Stimulated activated memory B cell treated with anti-CD40 and anti-IgM and Interleukin-4, amounts not matched to agents 10 μg/mL and 1 μg/mL and 100 μg/mL, for 72 hours (primary cell): ENCODE measurements at places on chromosomes 6 and 20.
A peak's percentile ranks its signal among the peaks of the same experiment; 100 is the strongest.

DNA sequence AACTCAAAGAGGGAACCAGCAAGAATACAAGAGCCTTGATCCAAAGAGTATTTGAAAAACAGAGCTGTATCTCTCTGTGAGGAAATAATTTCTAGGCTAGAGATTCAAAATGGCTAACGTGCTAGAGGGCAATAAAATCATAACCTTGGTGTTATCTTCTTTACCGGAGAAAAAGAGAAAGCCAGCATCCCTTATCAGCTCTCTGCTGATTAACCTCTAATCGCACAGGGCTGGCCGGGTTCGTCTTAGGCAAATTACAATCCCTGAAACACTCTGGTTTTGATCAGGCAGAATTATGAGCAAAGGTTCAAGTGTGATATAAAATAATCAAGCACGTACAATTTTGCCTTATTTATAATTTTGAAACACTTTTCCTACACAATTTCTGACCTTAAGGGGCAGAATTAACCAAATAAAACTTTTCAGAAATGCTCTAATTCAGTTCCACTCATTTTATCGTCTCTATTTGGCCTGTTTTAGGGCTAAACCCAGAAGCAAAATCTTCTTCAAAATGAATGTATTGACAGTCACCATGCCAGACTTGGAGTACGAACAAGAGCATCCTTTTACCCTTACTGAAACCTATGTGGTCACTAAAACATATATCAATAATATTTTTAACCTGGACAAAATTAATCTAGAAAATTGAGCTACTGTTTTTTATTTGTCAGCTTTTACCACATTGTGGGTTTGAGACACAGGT lies 13.7 kb downstream of the PSMB9 start:
- peak; percentile 25 for ATAC-seq

DNA sequence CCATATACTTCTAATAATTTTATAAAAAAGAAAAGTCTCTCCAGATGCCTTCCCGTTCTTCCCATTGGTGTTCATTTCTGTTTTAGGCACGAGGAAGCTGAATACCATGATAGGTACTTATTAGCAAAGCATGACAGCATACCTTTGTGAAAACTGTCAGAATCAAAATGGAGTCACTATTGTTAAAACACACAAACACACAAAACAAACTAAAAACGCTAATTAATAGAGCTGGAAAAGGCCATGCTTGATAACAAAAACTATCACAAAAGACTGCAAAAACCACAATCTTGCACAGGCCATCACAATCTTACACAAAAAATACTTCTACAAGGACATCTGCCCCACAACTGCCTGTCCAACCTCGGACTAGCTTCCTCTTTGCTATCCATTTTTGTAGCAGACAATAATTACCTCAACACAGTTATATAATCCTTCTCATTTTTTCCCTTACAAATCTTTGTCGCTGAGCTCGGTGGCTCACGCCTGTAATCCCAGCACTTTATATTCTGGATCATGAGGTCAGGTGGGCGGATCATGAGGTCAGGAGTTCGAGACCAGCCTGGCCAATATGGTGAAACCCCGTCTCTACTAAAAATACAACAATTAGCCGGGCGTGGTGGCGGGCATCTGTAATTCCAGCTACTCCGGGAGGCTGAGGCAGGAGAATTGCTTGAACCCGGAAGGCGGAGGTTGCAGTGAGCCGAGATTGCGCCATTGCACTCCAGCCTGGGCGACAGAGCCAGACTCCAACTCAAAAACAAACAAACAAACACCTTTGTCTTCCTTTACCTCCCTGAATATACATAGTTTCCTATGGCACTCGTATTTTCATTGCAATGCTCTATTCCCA lies 3.2 kb upstream of the ABT1 start:
- ATAC-seq: no peak

DNA sequence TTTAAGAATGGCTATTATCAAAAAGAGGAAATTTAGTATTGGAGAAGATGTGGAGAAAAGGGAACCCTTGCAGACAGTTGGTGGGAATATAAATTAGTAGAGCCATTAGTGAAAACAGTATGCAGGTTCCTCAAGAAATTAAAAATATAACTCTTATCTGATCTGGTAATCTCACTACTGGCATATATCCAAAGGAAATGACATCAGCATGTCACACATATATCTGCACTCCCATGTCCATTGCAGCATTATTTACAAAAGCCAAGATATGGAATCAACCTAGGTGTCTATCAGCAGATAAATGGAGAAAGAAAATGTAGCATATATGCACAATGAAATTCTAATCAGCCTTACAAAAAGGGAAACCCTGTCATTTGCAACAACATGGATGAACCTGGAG lies 2.6 kb downstream of the SIRPG start:
- ATAC-seq: no peak

DNA sequence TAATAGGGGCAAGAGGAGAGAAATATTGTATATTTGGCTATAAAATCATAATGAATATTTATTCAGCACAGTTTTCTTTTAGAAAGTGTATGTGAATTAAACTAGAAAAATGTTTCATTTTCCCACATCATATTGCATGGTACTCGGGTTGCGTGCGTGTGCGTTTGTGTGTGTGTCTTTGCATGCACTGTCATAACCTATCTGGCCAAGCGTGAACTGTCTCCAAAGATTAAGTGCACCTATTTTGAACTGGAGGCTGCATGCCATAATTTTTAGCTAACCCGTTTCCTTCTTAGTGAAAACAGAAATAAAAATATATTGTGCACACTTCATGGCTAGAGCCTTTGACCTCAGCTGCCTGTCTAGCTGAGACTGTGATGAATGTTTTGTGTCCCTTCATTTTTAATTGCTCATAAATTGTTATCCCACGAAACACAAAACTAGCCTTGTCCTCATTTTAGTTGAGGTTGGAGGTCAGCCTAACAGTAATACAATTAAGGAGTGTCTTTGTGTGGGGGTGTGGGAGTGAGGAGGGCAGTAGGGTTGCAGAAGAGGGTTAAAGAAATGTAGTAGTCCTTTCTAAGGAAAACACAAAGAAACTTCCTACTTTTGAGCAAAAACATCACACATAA lies 336.1 kb upstream of the POU3F2 start:
- ATAC-seq: no peak

DNA sequence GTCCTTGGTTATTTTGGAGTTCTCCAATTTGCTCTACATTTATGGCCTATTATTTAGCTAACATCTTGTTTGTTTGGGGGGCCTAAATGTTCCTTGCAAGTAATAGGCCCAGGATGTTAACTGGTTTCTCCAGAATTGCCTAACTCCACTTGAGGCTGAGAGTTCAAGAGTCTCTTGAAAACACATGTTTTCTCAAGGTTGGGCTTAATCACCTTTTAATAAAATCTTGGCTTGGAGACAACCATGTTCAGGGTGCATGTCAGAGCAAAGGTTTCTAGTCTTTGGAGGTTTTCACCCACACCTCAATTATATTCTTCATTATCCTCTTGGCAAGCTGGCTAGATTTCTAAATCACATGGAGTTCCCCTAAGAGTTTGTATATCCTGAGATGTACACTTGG lies 54.2 kb downstream of the KLHL31 start:
- no peak for ATAC-seq

- ATAC-seq: no peak
Observed at GRCh38 chr20:34705008-34705396, 858 bp downstream of the TP53INP2 start.

- no peak for ATAC-seq
Observed at GRCh38 chr20:42378826-42379225, 760.6 kb upstream of the CHD6 start.

- no peak for ATAC-seq
Observed at GRCh38 chr6:141874930-141875602, 257.7 kb upstream of the GJE1 start.

- no peak for ATAC-seq
Observed at GRCh38 chr6:165985281-165985805, 182.3 kb downstream of the TBXT start.

GRCh38 chr20:37380864-37381579 lies 35.1 kb downstream of the SRC start:
- ATAC-seq: no peak

DNA sequence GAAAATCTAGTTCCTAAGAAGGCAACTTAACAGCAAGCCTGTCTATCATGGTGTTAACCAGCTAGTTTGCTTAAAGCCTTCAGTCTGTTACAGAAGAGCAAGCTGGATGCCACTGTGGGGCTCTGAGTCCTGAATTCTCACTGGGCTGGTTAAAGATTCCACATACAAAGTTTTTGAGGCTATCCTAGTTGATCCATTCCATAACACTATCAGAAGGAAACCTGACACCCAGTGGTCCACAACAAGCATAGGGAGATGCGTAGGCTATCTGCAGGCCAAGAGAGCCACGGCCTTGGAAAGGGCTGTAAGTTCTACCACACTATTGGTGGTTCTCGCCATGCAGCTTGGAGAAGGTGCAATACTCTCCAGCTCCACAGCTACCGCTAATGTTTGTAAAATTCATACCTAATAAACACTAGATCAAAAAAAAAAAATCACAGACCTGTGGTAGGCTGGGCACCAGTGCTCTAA lies 420 bp upstream of the MCCD1 start:
- no peak for ATAC-seq

DNA sequence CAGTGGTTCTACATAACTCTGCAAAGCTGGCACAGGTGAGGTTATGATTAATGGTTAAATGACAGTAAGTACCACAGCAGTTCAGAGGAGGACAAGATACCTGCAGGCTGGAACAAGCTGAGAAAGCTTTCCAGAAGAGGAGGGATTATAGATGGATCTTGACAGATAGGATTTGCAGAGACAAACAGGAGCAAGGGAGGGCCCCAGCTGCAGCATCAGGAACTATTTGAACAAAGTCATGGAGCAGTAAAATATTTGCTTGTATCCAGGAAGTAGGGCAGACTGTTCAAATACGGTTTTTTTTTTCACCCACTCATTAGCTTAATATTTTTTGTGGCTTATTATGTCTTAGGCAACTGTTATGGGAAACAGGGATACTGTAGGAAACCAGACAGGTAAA lies 144.4 kb upstream of the MAN1A1 start:
- no peak for ATAC-seq

GRCh38 chr6:51541847-51542246 lies 545.6 kb downstream of the PKHD1 start:
- ATAC-seq: no peak

- ATAC-seq: no peak
Observed at GRCh38 chr6:119076173-119076572, 2.3 kb downstream of the FAM184A start.

DNA sequence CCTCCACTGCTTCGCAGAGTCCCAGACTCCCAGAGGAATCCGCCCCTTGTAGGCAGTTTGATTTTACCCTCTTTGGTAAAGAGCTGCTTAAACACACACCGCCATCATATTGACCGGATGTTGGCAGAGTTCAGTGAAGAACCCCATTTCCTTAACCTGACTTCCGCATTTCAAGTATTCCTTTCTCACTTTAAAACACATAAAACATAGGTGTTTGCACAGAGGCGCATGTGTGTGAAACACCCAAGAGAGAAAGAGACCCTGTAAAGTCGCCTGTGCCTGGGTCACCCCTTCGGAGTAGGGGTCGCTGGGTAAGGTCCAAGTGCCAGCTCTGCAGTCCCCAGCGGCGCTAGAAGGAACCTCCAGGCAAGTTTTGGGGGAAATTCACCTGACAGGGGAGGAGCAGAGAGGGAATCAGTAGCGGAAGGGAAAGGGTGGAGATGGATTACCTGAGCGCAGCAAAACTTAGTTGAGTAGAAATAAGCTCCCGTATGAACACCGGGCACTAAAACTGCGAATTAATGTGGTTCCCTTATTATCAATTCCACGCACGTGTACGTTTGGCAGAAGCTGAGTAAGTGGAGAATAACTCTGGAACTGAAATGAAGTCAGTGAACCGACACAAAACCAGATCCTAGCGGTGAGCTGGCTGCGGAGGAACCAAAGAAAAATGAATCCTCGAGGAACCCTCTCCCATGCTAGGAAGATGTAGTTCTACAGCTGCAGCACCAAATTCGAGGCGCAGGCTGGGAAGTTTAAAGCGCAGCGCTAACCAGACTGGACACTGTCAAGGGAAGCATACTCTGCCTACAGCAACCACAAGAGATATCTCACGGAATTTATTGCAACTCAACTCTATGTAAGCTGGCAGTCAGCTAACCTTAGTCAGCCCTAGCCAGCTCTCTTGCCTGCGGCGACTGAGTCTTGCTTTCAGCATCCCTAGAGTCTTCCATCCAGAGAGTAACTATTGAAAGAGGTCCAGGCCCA lies 3.5 kb upstream of the HTR1B start:
- peak; percentile 73 for ATAC-seq

- ATAC-seq: no peak
Observed at GRCh38 chr6:92362404-92362803, 1057.0 kb downstream of the EPHA7 start.

DNA sequence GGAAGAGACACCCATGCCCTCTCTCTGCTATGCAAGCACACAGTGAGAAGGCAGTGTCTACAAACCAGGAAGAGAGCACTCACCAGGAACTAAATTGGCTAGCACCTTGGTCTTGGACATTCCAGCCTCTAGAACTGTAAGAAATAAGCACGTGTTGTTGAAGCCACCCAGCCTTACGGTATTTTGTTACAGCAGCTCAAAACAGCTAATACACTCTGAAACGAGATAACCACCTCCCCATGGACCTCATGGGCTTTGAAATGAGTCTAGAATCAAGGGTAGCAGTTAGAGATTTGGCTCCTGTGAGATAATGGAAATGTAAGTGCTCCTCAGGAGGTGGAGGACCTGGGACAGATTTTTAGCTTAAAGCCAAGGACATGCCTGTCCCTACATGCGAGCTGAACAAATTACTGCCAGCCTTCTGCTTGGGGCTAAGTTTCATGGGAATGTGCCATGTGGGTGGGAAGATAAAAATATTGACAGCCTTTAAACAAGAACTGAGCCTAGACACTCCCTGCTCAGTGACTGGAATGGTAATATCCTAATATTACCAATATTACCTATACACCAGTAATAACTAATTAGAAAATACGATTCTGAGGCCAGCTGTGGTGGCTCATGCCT lies 3.9 kb upstream of the ZNF318 start:
- ATAC-seq: no peak

DNA sequence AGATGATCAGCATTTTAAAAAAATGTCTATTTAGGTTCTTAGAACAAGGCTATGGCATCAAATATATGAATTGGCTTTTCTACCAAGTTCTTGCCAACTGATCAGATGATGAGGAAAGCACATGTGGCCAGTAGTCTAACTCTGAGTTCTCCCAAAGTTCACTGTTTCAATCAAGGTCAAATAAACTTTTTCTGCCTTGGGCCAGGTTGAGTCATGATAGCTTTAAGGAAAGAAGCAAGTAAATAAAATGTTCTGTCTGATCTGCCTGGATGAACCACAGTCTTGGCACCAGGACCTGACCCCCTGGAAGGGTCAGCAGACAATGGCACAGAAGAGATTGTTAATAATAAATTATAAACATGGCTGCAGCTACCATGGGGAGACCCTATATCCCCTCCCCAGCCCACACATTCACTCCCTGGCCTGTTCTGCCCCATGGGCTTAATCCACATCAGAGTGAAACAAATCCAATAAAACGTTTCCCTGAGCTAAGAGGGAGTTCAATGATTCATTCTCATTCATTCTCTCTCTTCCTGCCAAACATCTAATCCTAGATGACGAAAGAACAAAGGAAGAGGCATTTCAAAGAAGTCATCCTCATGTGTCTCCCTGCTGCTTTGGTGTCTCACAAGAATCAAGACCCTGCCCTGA lies 661.6 kb downstream of the DHX35 start:
- no peak for ATAC-seq
